Activated CD4-positive, alpha-beta T cell treated with anti-CD3 and anti-CD28 coated beads, Interleukin-2, amount 50 U/mL, for 48 hours (primary cell): ENCODE measurements at places on chromosomes 7 and 10.
A peak's percentile ranks its signal among the peaks of the same experiment; 100 is the strongest.

DNA sequence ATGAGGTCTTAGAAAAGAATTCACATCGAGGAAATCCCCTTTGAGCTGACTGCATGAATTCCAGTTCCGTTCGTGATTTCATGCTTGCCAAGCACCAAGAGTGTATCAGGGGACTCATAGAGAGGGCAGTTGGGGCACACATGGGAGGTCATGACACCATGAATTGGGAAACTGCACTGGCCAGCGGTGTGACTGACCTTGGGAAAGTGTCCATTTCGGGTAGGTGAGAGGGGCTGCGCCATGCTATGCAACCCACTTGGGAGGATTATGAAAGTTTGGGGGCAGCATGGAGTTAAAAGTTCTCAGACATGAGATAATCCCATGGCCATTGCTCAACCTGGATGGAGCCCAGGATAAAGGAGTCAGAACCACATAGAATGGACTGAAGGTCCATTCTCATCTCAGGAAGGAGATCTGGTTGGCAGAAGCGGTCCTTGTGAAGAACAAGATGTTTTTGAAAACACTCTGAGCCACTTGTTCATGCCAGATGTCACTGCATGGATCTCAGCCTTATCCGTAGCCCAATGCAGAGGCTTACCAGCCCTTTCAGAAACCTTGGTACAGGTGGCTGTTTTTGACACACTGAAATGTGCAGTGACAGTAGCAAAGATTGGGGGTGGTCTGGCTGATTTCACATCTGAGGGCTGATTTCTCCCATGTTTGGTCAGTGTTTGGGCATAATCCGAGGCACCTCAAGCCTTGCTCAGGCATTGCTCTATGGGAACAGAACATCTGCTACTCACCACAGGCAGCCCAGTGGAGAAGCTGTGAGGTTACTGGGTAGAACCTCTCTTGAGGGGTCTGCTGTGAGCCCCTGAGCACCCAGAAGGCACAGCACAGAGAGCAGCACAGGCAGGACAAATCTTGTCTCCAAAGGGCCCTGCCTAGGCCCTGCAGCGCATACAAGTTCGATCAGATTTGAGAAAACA lies 252.3 kb downstream of the CXCL12 start:
- DNase-seq = no peak

- no peak for DNase-seq
Observed at GRCh38 chr7:29547421-29547820, 16.2 kb upstream of the PRR15 start.

GRCh38 chr10:13329565-13329964 lies 18.5 kb downstream of the SEPHS1 start:
- no peak for DNase-seq

GRCh38 chr10:123614888-123615287 lies 51.3 kb upstream of the GPR26 start:
- peak; percentile 53 for DNase-seq

- DNase-seq = no peak
Observed at GRCh38 chr10:5530412-5530806, 5.6 kb downstream of the CALML3 start.

DNA sequence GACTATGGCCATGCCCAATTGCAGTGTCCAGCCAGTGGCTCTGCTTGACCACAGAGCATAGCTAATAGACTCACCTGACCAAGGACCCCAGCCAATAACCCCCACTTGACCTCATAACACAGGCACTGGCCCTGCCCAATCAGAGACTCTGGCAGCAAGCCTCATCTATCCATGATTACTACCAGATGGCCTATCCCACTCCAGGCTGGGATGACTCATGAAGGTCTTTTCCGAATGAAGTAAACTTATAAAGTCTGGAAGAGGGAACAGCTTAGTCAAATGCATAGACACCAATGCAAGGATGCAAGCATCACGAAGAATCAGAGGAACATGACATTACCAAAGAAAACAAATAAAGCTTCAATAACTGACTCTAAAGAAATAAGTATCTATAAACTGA lies 141.4 kb downstream of the TMEM168 start:
- DNase-seq = no peak

GRCh38 chr7:18508443-18509427 lies 13.2 kb downstream of the HDAC9 start:
- DNase-seq = no peak

DNA sequence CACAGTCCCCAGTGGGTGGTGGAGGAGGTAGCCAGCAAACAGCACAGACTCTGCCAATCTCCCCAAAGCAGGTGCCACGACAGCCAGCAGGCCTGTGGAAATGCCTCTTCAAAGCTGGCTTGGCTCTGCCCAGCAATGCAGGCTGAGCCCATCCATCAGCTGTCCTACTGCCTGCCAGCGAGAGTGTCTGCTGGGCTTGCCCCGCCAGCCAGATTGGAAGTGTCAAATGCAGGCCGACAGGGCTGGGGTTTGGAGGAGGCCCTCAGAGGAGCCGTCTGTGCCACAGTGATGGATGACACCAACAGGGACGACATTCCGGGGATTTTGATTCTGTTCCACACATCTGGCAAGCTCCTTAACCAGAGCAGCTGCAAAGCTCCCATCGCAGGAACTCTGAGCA lies 16.7 kb downstream of the HABP2 start:
- DNase-seq = no peak

GRCh38 chr10:126455766-126456405 lies 67.6 kb upstream of the ADAM12 start:
- no peak for DNase-seq

DNA sequence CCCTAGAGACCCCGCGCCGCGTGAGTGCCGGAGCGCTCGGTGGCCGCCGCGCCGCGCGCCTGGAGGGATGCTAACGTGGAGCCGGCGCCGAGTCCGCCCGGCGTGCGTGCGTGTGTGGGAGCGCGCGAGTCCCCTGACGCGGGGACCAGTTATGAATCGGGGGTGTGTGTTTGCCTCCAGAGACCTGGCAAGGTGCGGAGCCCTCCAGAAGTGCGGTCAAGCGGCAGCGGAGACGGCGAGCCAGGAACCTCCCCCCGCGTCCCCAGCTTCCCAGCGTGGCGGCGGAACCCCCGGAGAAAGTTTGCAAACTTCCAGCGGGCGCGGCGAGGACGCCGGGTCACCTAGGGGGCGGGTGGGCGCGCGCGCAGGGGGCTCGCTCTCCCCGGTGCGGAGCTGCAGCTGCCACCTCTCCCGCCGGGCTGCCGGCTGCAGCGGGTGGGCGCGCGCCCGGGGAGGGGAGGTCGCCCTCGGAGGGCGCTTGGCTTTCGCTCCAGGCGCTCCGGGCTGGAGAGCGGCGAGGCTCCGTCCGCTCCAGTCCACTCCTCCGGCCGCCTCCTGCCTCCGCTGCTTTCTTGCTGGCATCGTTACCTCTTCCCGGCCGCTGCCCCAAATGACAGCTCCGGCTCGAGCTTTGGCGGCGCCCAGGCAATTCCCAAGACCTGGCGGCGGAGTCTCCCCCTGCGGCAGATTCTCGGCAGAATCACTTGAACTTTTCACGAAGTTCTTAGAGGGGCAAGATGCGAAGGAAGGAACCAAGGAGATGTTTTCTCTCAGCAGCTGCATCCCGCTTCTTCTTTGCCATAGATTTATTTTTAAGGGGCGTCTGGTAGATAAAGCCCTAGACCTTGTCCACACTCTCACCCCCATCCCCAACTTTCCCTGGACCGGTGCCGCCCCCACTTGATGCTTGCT lies 2.3 kb upstream of the CREB5 start:
- DNase-seq = no peak

DNA sequence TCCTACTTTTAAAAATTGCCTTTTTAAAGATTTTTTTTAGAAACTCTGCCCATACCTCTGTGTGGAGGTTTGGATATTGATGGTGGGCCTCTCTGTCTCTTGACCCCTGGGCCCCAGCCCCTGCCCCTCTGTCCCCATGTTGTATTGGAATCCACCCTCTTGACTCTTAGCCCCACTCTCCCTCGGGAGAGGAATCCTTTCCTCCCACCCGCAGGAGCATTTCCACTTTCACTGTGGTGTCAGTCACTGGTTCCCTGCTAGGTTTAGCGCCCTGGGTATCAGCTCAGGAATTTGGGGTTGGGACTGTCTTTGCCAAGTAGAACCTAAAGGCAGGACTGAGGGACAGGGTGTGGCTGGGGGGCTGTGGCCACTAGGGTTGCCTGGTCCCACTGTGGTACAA lies 10.1 kb downstream of the PFKFB3 start:
- DNase-seq = no peak

- no peak for DNase-seq
Observed at GRCh38 chr7:134502463-134503371, 24.6 kb upstream of the AKR1B10 start.

DNA sequence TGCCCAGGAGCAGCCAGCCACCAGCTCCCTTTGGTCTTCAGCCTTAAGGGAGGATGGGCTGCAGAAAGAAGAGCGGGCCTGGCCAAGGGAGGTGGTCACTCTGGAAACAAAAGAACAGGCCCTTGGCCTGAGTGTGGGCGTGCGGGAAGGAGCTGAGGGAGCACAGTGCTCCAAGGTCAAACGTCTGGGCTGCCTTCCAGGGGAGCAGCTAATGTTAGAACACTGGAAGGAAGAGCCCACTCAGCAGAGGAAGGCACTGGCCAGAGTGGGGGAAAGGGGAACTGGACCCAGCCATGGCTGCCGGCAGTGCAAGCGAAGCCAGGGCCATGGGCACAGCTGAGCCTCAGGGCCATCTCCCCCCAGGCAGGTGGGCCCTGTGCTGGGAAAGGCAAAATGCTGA lies 42.7 kb downstream of the FAM53B start:
- DNase-seq = no peak

GRCh38 chr7:12759151-12759550 lies 71.7 kb downstream of the ARL4A start:
- no peak for DNase-seq

DNA sequence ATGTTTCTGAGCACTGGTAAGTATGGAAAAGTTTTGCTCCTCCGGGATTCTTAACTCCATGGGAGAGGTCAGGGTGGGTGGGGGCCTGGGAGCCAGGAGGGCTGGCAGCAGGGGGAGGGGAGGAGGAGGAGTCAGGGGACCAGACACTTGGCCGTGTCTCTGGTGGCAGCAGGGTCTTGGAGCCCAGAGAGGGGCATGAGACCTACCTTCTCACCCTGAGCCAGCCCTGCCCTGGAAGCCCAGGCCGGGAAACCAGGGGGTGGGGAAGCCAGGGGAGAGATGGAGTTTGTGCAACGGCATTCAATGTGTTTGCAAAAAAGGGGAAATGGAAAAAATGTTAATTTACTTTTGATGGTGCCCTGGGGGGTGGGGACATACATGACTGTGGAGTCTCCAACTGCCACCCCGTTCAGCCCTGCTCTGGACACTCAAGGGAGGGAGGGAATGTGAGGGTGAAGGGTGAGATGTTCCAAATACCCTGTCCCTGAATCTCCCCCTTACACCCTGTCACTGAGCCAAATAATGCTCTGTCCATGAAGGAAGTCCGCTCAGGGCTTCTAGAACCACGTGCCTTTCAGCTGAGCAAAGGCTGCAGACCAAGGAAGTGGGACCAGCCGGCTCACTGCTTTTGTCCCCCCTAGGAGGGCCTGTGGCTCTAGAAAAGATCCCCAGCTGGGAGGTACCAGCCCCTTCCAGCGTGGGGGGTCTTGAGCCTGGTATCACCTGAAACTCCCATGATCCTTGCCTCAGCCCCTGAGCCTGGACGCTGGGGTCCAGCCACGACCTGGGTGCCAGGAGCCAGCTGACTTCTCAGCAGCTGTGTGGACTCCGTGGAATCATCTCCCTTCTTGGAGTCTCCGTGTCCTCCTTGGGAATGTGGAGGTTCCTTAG lies 48.3 kb downstream of the TMEM270 start:
- DNase-seq = no peak

- no peak for DNase-seq
Observed at GRCh38 chr7:104862719-104863118, 151.3 kb upstream of the KMT2E start.

GRCh38 chr10:103967448-103968071 lies 620 bp downstream of the SLK start:
- DNase-seq = no peak

- peak; percentile 31 for DNase-seq
Observed at GRCh38 chr10:16521311-16522016, at the start of gene C1QL3. Gene C1QL3, minus strand, starts transcription at chr10:16521879. Its CDS starts 814 bp downstream, at chr10:16521065.

- DNase-seq = no peak
Observed at GRCh38 chr7:112630565-112630964, 149.8 kb downstream of the LSMEM1 start.

DNA sequence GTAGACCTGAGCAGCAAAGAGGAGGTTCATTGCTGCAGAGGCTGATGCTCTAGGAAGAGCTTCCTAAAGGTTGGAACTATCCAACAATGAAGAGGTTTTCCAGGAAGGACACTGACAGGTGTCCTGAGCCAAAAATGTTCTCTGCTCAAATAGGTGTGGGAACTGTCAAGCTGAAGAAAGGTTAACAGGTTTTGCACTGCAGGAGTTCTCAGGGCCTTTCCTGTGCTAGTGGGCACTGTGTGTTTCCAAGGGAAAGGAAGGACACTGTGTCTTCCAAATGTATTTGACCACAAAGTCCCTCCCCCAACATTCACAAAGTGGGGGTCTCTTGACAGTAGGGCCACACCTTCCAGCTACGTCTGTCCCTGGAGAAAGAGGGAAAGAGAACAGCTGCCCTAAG lies 4.0 kb downstream of the ZCCHC24 start:
- no peak for DNase-seq

DNA sequence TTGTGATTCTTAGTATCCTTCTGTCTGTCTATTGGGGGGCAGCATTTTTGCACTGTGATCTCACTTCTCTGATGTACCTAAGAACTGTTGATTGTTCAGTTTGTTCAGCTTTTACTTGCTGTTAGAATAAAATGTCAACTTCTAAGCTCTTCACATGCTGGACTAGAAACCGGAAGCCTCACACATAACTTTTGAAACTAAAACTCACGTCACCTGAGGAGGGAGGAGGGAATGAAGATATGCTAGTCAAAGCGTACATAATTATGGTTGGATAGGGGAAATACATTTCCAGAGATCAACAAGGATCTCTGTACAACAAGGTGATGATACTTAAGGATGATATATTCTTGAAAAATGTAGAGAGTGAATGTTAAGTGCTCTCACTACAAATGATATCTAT lies 609.7 kb downstream of the INHBA start:
- no peak for DNase-seq

- no peak for DNase-seq
Observed at GRCh38 chr7:106644999-106645398, 16.0 kb downstream of the CCDC71L start.

- DNase-seq = peak; percentile 7
Observed at GRCh38 chr10:81564143-81564542, 310.9 kb upstream of the NRG3 start.

DNA sequence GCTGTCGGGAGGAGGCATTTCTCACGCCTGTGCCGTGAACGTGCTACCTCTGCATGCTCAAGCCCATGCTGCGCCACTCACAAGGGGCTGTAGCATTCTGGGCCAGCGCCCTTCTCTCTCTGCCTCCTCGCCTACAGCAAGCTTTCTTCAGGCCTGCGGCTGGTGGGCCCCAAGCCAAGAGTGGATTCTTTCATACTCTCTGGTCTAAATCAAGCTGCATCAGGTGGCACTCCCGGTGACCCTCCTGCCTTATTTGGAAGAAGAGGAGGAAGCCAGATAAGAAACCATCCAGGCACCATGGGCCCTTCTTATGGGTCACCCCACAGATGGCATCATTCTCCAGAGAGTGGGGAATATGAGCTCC lies 86.7 kb upstream of the DUSP5 start:
- DNase-seq = no peak

- DNase-seq = no peak
Observed at GRCh38 chr10:95039281-95039680, 30.0 kb downstream of the CYP2C8 start.

- DNase-seq = no peak
Observed at GRCh38 chr7:18693406-18693805, 197.9 kb downstream of the HDAC9 start.

GRCh38 chr10:77381750-77382149 lies 255.9 kb downstream of the KCNMA1 start:
- no peak for DNase-seq

GRCh38 chr7:109956916-109957315 lies 1134.0 kb upstream of the LRRN3 start:
- DNase-seq = no peak
